ENCODE measurements at places on chromosomes 2 and 18.

DNA sequence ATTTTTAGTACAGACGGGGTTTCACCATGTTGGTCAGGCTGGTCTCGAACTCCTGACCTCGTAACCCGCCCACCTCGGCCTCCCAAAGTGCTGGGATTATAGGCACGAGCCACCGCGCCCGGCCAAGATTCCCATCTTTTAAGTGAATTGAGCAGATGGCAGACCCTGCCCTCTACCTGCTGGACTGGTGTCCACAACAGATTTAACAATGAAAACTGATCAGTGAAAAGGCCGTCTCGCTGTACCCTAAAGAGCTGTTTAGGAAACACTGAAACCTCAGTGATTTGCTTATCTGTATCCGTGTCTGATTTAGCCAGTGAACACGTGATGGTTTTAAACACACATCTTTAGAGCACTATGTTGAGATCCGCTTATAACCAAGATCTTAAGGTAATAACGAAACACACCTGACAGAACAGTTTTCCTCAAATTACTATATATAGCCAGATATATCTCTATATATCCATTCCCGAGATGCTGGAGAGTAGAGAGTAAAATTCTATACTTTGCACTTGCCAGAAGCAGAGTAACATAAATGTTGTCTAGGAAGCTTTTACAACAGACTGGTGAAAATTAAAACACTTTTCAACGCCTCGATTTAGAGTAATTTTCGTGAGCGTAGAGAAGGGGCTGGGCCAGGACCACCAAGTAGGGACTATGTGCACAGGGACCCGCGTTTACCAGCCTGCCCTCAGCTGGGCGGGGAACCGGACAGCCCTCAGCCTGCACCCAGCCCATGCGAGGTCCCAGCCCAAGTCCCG, 594 bp downstream of the FAM161A start:
- no peak for DNase-seq

DNA sequence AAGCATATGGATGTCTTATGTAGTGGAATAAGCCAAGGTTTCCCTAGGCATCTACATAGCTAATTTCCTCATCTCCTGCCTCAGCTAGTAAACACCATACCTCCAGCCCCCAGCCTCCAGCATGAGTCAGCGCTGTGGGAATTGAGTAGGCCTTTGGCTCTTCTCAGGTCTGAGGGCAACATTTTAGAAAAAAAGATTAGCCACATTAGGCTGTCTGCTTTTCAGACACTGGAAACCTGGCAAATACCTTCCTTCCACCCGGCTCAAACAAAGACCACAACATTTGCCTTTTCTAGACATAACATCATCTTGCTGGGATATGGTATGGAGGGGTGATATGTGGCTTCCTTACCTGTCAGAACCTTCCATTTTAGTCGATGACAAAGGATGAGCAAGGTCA, 6.1 kb upstream of the CCDC195 start:
- no peak for DNase-seq

DNA sequence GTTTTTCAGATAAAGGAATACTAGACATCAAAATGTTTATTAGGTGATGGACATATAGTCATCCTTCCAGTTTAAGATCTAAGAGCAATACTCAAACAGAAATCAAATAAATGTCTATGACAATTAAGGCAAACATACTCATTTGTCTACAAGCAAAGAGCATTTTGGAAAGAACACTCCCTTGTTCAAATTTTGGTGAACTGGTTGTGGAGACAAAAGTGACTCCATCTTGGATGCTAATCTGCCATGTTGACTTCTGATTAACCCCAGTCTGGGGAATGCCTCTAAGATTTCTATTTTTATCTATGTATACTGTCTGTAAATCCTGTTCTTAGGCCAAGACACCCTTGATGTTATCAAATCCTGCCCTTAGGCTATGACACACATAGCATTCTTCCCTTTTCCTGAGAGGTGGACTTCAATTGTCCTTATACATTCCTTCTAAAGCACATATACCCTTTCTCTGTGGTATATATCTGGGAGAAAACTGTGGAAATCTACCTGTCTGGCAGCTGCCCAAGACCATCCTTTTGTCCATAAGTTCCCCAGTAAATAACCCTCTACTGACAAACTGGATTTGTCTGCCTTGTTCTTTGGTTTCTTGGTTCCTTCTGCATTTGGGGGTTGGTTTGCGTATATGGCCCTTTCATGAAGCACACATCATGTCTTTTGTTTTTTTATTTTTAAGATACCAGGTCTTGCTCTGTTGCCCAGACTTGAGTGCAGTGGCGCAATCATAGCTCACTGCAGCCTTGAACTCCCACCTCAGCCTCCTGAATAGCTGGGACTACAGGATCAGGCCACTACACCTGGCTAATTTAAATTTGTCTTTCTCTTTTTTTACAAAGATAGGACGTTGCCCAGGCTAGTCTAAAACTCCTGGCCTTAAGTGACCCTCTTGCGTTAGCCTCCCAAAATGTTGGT, 12.5 kb upstream of the PLEKHM3 start:
- no peak for DNase-seq

DNA sequence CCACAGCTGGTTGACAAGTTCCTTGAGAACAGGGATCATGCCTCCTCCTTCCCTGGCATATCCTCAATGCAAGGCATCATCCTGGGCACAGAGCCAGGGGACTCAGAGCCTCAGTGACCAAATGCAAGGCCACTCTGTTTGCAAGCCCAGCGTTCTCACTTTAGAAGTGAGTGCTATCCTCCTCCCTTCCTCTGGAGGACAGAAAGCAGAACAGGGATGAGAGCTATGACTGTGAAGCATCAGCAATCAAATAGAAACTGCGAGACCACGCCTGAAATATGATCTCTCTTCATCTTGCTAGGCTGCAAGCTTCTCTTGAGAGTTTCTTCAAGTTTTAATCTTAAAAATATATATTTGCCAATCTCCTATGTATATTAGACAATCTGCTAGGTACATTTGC, 119.8 kb downstream of the LRATD1 start:
- no peak for DNase-seq

- DNase-seq: peak; percentile 74
Observed at GRCh38 chr18:9334973-9335696, 562 bp downstream of the TWSG1 start.
